ENCODE measurements at places on chromosomes 13 and 19.

GRCh38 chr19:35224681-35225571 lies 3.6 kb downstream of the FAM187B start:
- peak; percentile 18 for DNase-seq

DNA sequence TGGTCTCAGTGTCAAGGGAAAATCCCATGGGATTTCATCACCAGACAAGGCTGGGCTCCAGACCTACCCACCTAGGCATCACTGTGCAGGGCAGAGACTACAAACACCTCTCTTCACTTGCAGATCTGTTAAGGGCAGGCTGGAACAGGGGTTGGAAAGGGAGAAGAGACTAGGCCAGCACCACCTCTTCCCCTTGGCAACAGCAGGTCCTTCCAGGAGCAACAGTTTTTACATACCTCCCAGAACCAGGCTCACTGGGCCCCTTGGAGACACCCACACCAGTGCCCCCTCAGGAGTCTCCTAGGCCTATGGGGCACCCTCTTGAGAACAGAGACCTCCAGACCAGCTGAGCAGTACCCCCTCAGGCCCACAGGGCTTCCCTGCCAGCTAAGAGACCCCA lies 2.5 kb upstream of the UBE2M start:
- DNase-seq: no peak

- no peak for DNase-seq
These were observed 12.4 kb downstream of the JAK3 start for GRCh38 chr19:17835182-17836006.

DNA sequence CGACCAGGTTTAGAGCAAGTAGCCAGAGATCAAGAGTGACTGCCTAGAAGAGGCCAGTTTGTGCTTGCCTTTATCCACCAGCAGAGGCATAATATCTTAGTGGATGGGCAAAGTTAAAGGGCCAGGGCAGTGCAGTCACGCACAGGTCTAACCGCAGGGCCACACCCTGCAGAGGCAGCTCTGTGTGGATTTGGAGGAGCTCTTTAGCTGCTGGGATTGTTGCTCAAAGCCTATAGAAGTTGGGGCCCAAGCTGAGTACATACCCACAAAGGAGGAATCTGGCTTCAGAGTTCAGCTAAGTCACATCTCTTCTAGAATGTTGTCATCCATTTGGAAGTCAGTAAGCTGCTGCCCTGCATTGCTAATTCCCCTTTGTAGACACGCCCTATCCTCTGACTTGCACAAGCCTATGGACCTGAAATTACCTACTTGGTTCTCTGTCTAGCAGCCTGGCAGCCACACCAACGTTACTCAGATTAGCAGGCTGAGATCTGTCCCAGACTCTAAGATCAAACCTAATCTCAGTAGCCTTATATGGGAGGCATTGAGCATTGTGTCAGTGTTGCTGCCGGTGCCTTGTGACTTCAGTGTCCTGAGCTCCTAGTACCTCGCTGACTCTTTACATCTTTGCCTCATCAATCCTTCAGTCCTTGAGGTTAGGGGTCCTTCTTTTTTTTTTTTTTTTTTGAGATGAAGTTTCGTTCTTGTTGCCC lies 102.9 kb upstream of the STARD13 start:
- DNase-seq: no peak

DNA sequence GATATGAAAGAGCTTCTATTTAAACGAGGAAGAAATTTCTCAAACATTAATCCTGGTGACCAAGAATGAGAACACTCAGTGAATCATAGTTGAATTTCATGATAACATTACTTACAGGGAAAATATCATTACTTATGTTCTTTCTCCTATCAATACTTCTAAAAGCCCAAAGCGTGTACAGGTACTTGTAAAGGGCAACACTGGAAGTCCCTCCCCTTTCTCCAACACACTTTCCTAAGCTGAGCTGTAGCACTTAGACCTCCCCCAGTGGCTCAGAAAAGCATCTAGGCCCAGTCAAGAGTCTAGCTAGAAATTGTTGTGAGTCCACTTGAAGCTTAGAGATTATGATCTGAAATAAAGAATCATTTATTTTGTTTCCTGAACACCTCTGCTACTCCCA lies 150.7 kb downstream of the ABCC4 start:
- DNase-seq: no peak

DNA sequence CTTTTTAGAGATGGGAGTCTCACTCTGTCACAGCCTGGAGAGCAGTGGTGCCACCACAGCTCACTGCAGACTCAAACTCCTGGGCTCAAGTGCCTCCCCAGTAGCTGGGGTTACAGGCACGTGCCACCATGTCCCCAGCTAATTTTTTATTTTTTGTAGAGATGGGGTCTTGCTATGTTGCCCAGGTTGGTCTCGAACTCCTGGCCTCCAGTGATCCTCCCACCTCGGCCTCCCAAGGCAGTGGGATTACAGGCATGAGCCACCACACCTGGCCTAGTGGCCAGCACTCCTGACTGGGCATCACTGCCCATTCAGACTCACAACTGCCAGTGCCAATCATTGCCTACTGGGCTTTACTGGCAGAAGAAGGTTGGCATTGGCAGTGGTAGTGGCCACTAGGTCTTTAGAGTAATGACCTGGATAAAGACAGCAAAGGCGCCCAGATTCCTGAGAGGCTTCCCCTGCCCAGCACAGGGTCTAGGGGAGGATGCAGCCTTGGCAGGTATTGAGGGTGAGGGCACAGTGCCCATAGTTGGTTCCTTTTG lies 26.8 kb upstream of the SLC7A10 start:
- DNase-seq: no peak

- no peak for DNase-seq
These were observed 19.6 kb upstream of the EPHX3 start for GRCh38 chr19:15251749-15252397.

DNA sequence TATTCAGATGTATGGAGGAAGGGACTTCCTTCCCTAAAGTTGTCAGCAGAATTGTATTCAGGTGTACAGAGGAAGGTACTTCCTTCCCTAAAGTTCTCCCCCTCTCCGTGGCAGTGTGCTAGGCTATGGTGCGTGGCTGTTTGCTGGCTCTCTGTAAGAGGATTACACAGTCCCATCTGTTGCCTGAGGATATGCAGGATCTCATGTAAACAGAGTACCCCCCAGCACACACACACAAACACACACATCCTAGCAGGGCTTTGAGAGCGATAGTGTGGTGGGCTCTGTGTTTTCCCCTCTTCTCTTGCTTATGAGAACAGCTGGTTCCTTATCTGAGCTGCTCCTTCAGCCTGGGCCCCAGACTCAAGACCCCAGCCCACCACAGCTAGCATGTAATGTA lies 10.3 kb downstream of the NEK5 start:
- DNase-seq: no peak

GRCh38 chr13:109301276-109301675 lies 485.1 kb downstream of the IRS2 start:
- no peak for DNase-seq

DNA sequence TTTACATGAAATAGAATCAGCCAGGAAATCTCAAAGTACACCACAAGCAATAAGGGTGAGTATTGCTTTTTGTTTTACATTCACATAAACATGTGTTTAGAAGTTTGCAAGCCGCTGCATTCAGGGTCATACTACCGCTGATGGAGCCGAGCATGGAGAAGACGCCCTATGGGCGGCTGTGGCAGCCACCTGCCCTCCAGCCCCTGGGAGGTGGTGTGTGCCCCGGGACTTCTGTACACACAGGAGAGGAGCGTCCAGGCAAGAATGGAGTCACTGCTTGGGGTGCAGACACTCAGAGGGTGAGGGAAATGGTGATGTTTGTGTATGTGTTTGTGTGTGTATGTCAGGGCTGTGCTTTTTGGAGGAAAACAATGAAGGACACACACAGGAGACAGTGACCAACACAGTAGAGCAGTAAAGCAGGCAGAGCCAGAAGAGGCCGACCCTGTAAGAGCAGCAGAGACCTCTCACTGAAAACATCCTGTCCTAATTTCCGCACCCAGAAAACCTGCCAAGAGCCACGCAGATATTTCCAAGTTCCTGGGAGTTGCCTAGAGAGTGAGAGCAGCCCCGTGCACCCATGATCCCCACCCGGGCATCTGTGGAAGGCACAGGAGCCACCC lies 108.1 kb upstream of the GJB6 start:
- no peak for DNase-seq

DNA sequence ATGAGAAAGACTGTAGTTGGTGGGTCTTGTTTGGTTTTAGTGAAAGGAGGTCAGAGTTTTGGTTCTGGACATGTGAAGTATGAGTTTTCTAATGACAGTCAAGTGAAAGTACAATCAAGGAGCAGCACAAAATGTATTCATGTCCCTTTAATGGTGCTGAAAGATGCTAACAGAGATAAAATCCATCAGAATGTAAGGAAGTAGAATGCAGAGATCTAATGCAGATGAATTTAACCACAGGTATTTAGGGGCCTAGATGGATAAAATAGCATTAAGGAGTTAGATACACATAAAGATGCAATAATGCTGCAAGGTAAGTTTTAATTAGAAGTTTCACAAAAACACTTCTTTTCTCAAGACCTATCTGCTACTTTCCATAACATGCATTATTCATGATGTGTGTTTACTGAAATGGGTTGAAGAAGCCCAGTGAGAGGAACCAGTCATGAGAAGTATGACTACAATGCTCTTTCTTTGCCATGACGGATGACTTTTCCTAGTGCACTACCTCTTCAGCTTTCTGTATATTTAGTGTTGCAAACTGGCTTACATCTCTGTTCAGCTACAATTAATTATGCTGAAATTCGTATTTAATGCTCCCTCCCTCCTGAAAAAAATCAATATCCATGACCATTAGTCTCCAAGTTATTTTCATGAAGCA lies 222.9 kb upstream of the HTR2A start:
- no peak for DNase-seq

GRCh38 chr13:75417656-75418055 lies 64.3 kb downstream of the TBC1D4 start:
- DNase-seq: no peak

DNA sequence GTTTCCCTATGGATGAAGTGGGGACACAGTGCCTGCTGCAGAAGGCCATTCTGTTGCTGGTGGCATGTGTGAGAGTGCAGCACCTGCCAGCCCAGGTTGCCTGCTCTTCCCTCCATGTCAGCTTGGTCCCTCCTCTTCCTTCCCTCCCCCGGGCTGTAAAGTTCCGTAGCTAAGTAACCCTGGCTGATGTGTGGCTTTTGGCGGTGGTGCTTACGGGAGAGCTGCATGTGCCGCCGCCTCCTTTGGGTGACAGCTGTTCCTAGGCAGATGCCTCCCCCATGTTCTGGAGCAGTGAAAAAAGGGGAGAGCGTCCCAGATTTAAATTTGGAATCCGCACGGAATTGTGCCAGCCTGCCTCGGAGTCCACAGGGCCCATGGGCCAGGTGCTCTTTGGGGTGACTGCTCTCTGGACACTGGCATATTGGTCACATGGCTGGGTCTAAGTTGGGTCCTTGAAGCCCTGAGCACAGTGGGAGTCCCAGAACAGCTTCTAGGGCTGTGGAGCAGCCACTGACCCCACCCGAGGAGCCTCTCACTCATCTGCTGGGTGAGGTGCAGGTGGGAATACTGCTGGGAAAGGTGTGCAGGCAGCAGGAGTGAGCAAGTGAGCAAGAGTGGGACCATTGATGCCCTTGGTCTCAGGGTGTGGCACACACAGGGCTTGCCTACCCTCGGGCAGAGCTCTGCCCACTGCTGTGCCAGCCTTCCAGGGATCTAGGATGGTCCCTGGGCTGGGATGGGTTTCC lies 33.1 kb upstream of the ZNF536 start:
- no peak for DNase-seq

DNA sequence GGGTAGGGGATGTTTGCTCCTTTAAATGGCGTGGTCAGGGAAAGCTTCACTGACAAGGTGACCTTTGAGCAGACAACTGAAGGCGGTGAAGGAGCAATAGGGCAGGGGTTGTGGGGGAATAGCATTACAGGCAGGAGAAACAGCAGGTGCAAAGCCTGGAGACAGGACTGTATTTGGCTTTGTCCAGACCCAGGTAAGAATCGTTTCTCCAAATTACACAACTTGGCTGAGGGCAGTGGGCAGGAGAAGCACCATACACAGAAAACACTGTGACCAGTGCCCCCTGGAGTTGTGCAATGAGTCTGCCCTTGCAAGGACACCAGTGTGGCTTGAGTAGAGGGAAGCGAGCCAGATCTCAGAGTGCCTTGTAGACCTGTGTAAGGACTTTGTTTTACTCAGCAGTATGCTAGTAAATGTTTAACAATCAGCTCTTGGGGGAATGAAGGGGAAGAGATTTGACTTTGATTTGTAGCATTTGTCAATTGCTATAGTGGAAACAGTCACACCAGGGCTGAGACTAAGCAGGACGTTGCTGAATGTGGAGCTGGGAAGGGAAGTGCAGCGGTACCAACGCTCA lies 360.0 kb downstream of the DCT start:
- DNase-seq: no peak

DNA sequence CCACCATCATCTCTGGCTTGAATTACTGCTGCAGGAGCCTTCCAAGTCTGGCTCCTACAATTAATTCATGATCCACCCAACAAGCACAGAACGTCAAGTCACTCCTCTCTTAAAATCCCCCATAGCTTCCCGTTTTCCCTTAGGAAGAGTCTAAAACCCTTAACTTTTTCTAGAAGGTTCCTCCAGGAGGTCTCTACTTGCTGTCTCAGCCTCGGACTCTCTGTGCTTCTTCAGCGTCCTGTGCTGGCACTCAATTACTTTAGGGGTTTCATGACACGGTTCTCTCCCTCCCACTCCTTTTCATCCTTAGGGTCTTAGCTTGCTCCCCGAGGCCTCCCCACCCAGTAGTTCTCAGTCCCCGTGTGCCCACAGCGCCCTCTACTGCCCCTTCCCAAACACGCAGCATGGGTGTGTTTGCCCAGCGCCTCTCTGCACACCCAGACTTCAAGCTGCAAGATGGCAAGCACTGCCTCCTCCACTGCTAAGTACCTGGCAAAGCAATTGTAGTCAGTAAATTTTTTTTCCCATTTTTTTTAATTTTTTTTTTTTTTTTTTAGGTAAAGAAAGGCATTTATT lies 25.8 kb upstream of the MAP3K10 start:
- peak; percentile 66 for DNase-seq

DNA sequence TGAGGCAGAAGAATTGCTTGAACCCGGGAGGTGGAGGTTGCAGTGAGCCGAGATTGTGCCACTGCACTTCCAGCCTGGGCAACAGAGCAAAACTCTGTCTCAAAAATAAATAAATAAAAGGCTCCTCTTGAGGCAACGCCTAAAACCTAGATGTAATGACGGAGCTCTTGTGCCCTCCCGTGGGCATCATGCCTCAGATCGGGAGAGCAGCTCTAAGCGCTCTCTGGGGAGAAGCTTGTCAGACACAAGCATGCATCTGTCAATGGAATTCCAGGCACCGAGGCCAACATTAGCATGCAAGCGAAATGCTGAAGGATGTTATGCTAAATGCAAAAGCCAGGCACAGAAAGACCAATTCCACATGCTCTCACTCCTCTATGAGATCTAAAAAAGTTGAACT lies 45.6 kb upstream of the MRI1 start:
- DNase-seq: no peak

- no peak for DNase-seq
These were observed 276.8 kb downstream of the TEX29 start for GRCh38 chr13:111597191-111597611.

GRCh38 chr13:102286326-102286725 lies 115.5 kb downstream of the FGF14 start:
- DNase-seq: no peak

- no peak for DNase-seq
These were observed 37.1 kb upstream of the MEDAG start for GRCh38 chr13:30868799-30869470.

- DNase-seq: no peak
These were observed 264.7 kb downstream of the MZT1 start for GRCh38 chr13:72462726-72463125.
